ENCODE measurements at places on chromosomes 4 and X. TPM values are rescaled to one million over a fixed set of nuclear protein-coding genes. Genes with fewer than 3 reads are reported as not detected.

DNA sequence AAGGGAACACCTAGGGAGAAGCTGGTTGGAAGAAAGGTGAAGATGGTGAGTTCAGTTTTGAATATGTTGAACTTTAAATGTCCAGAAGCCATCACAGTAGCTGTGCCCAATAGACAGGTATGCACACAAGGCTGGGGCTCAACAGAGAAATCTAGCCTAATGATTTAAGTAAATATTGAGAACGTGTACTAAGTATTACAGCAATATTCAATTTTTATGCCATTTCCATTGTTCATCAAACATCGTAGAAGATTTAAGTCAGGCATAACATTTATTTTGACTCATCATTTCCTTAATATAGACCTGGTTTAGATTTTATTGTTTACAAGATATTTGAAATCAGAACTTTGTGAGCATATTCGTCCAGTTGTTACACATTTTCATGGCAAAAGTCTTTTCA, 116.4 kb downstream of the HPGD start:
- no peaks in the 10 kb centered on the region for H3K4me1 ChIP-seq
- no peaks in the 10 kb centered on the region for H3K27me3 ChIP-seq
- no peak for DNase-seq
- H3K4me3 ChIP-seq = no peak overlapping the region

The ENPP6 gene
- 3.5 TPM for total RNA-seq

- H3K27ac ChIP-seq = no peak overlapping the region
- H3K27me3 ChIP-seq = no peaks in the 10 kb centered on the region
- no peak overlapping the region for H3K4me3 ChIP-seq
- no peak for DNase-seq
- peaks cover 19% of the 10 kb centered on the region for H3K4me1 ChIP-seq
Observed at GRCh38 chr4:159197260-159197884, 94.5 kb downstream of the RAPGEF2 start.

DNA sequence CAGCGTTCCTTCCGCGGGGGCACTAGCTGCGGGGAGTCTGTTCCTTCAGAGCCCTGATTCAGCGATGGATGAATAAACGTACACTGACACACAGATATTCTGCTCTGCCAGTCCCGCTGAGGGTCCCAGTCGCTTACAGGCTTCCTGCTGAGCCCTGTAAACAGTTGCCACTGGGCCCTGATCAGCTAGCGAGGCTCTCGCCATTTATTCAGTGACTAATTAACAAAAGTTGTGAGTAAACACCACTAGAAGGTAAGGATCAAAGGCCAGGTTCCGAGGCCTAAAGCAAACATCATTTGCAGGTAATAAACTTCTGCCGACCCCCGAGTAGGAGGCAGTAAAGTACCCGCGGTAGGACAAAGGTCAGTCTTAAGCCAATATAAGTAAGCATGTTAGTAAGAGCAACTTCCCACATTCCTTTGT, 442.6 kb upstream of the GALNT7 start:
- H3K27me3 ChIP-seq = no peaks in the 10 kb centered on the region
- no peaks in the 10 kb centered on the region for H3K4me1 ChIP-seq
- no peaks in the 10 kb centered on the region for H3K36me3 ChIP-seq
- peak; percentile 26 for DNase-seq
- H3K4me3 ChIP-seq = no peak overlapping the region

DNA sequence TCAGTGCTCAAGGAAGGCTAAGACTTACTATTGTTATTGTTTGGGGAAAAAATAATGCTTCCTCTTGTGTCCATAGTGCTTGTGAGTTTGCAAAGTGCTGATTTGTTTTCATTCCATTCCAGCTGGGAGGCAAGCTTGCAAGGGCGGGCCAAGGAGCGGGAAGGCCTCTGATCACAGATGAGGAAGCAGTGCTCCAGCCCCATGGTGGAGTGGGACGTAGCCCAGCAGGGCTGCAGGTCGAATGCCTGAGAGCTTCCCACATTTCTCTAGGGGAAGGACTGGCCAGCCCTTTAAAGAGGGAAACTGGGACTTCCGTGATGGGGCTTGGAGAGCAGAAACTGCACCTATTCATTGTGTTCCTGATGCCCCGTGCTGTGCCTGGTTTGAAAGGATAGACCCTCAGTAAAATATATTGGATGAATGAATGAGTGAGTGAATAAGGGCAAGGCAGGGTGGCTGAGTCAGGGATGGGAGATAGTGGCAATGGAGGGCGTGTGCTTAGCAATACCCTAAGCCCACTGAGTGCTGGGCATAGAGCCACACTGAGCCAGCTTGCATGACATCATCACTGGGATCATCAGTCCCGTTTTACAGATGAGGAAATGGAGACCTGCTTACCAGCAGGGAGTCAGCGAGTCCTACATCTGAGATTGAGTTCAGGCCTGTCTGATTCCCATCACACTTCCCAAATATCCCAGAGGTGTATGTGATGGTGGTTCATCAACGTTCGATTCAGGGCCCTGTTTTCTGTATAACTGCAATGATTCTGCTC, 17.9 kb upstream of the NSG1 start:
- H3K36me3 ChIP-seq = no peaks in the 10 kb centered on the region
- H3K4me3 ChIP-seq = no peak overlapping the region
- DNase-seq = no peak

Data from stomach (tissue), 19 donors.